ENCODE measurements at places on chromosomes 5 and 9.

DNA sequence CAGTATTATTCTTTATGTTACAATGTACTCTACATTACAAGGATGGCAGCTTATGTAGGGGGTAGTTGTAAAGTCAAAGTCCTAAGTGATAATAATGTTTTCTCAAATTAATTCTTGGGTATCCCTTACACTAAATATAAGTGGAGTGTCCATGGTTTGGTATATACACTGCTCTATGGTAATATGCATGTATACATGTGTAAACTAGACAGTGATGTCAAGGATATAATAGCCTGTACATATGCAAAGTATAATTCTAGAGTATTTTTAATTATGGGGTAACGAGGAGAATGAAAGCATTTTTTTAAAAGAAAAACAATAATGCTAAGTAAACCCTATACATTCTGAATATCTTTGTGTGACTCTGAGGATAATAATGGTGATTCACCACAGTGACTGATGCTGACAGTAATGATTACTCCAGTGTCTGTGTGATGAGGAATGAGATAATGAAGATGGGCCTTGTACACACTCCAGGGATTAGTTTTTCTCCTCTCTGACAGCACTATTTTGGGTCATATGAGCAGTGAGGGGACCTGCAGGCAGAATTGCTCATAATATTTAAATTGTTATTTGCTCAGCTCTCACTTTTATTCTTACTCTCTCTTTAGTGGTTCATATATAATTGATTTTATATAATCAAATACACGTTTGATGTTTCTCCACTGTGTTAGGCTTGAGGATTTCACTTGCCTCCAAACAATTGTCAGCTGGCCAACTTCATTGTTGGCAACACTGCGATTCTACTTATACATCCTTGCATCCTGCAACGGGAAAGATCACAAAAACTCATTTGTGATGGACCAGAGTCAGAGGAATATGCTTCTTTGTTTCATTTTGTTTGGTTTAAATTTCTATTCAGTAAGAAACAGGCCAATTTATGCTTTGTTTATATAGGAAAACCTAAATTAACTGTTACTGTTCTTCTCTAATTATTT, 88.2 kb downstream of the NREP start:
- H3K36me3 ChIP-seq = no peaks in the 10 kb centered on the region
- no peaks in the 10 kb centered on the region for H3K27me3 ChIP-seq
- no peak overlapping the region for H3K4me3 ChIP-seq
- no peak overlapping the region for H3K27ac ChIP-seq
- no peaks in the 10 kb centered on the region for H3K4me1 ChIP-seq
- no peak for DNase-seq

- H3K4me3 ChIP-seq = no peak overlapping the region
- no peaks in the 10 kb centered on the region for H3K27me3 ChIP-seq
- no peaks in the 10 kb centered on the region for H3K36me3 ChIP-seq
- peaks cover 15% of the 10 kb centered on the region for H3K4me1 ChIP-seq
These were observed 52.5 kb upstream of the CPEB4 start for GRCh38 chr5:173835661-173836060.

GRCh38 chr5:156936972-156937371, 26.1 kb downstream of the TIMD4 start:
- no peaks in the 10 kb centered on the region for H3K36me3 ChIP-seq
- no peak overlapping the region for H3K27ac ChIP-seq
- no peaks in the 10 kb centered on the region for H3K27me3 ChIP-seq
- DNase-seq = no peak
- no peaks in the 10 kb centered on the region for H3K4me1 ChIP-seq

DNA sequence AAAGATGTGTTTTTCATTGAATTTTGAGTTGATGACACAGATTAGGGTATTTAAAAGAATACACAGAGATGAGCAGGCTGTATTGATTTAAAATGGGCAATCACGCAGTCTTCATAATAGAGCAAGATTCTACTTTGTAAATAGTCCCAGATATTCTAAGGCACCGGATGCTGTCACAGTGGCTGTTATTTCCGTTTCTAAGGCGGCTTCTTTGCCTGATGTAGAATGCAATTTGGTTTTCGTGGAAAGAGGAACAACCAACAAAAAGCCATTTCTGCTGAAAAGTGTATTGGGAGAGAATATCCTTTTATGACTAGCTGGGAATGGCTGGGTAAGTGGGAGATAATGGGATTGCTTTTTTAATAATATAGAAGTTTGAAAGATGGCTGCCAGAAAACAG, 17.5 kb downstream of the PRKACG start:
- H3K4me3 ChIP-seq = no peak overlapping the region
- peaks cover 29% of the 10 kb centered on the region for H3K4me1 ChIP-seq
- DNase-seq = no peak
- no peaks in the 10 kb centered on the region for H3K36me3 ChIP-seq
- no peak overlapping the region for H3K27ac ChIP-seq

- H3K27me3 ChIP-seq = no peaks in the 10 kb centered on the region
- H3K4me3 ChIP-seq = no peak overlapping the region
- H3K27ac ChIP-seq = no peak overlapping the region
- no peaks in the 10 kb centered on the region for H3K36me3 ChIP-seq
These were observed 50.4 kb downstream of the RASGRF2 start for GRCh38 chr5:81010336-81011169.

GRCh38 chr5:96090215-96090614, 128.6 kb upstream of the ELL2 start:
- no peaks in the 10 kb centered on the region for H3K36me3 ChIP-seq
- H3K4me3 ChIP-seq = no peak overlapping the region
- no peak overlapping the region for H3K27ac ChIP-seq
- no peak for DNase-seq

GRCh38 chr9:35604578-35605350, at the start of gene TESK1:
TSS of gene TESK1 (plus strand) at chr9:35605262. CDS start at chr9:35605620, 358 bp downstream.
- peaks cover 26% of the 10 kb centered on the region for H3K4me1 ChIP-seq
- H3K36me3 ChIP-seq = peaks cover 2% of the 10 kb centered on the region
- H3K27me3 ChIP-seq = no peaks in the 10 kb centered on the region

DNA sequence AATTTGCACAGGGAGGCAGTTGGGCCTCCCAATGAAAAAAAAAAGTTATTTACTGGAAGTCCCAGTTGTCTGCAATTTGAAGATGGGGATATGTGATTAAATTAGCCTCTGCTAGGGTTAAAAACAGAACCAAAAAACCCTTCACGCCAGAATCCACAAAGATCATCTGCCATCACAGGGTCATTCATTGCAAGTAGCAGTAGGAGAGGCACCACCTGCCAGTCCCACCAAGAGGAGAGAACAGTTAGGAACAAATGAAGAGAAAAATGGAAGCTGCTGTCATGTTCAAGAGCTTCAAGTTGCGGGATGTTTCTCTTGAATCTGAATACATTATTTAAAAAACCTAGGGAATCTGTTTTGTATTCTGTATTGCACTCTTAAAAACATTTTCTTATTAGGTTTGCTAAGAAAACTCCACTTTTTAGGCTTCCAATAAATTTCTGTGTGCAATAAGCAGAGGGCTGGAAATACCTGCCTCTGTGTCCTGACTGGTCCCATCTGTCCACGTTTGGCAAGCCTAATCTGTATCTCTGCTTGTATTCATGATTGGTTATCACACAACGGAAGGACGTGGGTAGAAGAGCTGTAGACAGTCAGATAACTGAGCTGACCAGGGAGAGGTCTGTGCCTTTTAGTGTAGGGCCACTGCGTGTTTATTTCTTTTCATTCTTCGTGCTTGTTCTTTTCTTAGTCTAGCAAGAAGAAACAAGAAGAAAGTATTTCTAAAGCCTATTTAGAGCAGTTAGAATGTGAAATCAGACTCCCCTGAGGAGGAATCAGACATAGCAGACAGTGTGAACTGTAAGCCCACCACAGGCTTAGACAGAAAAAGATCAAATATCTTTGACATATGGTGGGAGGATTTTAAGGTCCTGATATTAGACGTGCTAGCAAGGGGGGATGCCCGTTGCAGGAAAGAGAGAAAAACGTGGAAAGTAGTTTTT, 630.6 kb upstream of the SEMA6A start:
- DNase-seq = no peak
- no peaks in the 10 kb centered on the region for H3K36me3 ChIP-seq
- H3K4me3 ChIP-seq = no peak overlapping the region
- H3K4me1 ChIP-seq = no peaks in the 10 kb centered on the region
- H3K27ac ChIP-seq = no peak overlapping the region
- H3K27me3 ChIP-seq = no peaks in the 10 kb centered on the region

DNA sequence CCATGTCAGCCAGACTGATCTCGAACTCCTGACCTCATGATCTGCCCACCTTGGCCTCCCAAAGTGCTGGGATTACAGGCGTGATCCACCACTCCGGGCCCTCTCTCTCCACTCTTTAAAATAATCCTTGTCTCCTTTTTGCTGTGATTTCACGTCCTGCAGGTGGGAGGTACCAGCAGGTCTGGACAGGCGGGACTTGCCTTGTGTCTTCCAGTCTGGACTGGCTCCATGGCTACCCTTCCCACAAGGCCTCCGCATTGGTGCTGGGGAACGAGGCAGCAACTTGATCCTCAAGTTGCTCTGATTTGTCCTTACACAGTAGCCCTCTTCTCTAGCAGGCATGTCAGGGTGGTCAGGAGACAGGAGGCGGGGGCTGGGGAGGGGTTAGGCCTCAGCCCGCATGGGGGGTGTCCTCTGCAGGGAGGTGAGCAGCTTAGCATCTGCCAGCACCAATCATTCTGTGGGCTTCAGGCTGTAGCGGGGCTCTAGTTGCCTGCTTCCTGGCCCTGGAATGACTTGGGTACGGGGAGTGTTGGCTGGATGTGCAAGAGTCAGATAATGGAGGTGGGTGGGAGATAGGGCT, 54.3 kb downstream of the TENT4A start:
- H3K4me3 ChIP-seq = no peak overlapping the region
- H3K4me1 ChIP-seq = peaks cover 16% of the 10 kb centered on the region
- no peaks in the 10 kb centered on the region for H3K36me3 ChIP-seq
- no peak overlapping the region for H3K27ac ChIP-seq
- H3K27me3 ChIP-seq = no peaks in the 10 kb centered on the region

GRCh38 chr9:76895186-76895585, 10.7 kb downstream of the PRUNE2 start:
- H3K27me3 ChIP-seq = no peaks in the 10 kb centered on the region
- no peaks in the 10 kb centered on the region for H3K36me3 ChIP-seq
- no peak overlapping the region for H3K27ac ChIP-seq
- no peak for DNase-seq
- H3K4me3 ChIP-seq = no peak overlapping the region
- H3K4me1 ChIP-seq = no peaks in the 10 kb centered on the region

- H3K27me3 ChIP-seq = no peaks in the 10 kb centered on the region
- H3K27ac ChIP-seq = no peak overlapping the region
- H3K4me3 ChIP-seq = no peak overlapping the region
- no peak for DNase-seq
- H3K4me1 ChIP-seq = no peaks in the 10 kb centered on the region
These were observed 437.1 kb upstream of the TLE4 start for GRCh38 chr9:79134654-79135053.

- no peak for DNase-seq
- no peak overlapping the region for H3K4me3 ChIP-seq
These were observed 213.5 kb upstream of the TARS1 start for GRCh38 chr5:33227247-33227646.

DNA sequence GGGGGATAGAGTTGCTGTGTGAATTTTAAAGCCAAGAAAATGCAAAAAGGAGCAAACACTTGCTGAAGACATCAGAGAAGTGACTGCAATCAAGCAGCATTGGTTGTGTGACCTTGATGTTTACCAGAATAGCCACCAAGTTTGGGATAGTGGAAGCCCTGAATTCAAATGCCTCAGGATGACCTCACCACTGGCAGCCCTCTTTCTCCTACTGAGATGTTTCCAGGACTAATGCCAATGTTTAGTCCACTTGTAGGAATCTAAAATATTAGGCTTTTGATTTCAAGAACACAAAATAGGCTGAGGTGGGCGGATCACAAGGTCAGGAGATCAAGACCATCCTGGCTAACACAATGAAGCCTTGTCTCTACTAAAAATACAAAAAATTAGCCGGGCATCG, 112.2 kb upstream of the NUDT12 start:
- H3K27me3 ChIP-seq = no peaks in the 10 kb centered on the region
- H3K36me3 ChIP-seq = no peaks in the 10 kb centered on the region
- peaks cover 16% of the 10 kb centered on the region for H3K4me1 ChIP-seq
- no peak overlapping the region for H3K4me3 ChIP-seq

DNA sequence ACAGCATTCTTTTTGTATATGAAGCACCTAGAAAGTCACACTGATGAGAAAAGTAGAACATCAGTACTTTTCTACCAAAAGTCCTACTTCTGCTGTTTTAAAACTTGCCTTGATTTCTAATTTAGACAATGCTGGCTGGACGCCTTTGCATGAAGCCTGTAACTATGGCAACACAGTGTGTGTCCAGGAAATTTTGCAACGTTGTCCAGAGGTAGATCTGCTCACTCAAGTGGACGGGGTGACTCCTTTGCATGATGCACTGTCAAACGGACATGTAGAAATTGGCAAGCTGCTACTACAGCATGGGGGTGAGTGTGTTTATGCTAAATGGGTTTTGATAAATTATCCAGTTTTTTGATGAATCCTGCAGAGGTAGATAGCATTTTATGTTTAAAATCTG, 73.5 kb downstream of the SLF1 start:
- no peaks in the 10 kb centered on the region for H3K4me1 ChIP-seq
- no peak for DNase-seq
- H3K27me3 ChIP-seq = no peaks in the 10 kb centered on the region
- no peak overlapping the region for H3K27ac ChIP-seq
- H3K36me3 ChIP-seq = no peaks in the 10 kb centered on the region

DNA sequence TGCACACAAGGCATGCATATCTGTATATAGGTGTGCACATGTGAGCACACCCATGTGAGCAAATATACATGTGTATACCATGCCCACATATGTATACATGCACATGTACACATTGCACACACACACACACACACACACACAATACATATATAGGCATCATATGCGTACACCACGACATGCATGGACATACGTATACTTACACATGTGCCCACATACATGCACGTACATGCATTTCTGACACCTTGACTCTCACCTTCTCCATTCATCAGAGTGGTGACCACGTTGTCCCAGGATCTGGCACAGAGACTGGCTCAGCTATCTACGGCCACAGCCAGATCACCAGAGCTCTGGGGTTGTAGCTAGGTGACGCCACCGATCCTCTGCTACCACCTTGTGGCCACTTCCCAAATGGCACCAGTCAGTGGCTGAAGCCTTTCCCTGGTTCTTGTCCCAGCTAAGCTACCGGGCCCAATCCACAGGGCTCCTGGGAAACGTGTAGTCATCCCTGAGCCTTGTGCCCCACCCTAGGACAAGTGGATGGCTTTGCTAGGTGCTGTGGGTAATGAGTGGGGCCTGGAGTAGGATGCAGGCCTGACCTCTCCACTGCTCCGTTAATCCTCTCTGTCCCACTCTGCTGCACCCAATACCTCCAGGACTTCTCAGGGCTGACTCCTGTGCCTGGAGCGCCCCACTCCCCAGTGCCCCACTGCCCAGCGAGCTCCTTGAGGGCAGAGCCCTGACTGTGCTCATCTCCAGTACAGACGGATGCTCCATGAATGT, 194.4 kb downstream of the RGS3 start:
- no peaks in the 10 kb centered on the region for H3K27me3 ChIP-seq
- no peak overlapping the region for H3K27ac ChIP-seq
- no peaks in the 10 kb centered on the region for H3K36me3 ChIP-seq
- peaks cover 6% of the 10 kb centered on the region for H3K4me1 ChIP-seq
- H3K4me3 ChIP-seq = no peak overlapping the region

- H3K36me3 ChIP-seq = peaks cover 9% of the 10 kb centered on the region
- no peak for DNase-seq
- no peak overlapping the region for H3K4me3 ChIP-seq
- no peak overlapping the region for H3K27ac ChIP-seq
These were observed 86.5 kb downstream of the DAP start for GRCh38 chr5:10674582-10674981.

GRCh38 chr5:175001876-175002645, 277.7 kb downstream of the MSX2 start:
- H3K27me3 ChIP-seq = no peaks in the 10 kb centered on the region
- H3K4me1 ChIP-seq = no peaks in the 10 kb centered on the region
- H3K36me3 ChIP-seq = no peaks in the 10 kb centered on the region
- no peak overlapping the region for H3K27ac ChIP-seq

All from body of pancreas (tissue), 4 donors.